ENCODE measurements at places on chromosomes 16 and 17.

GRCh38 chr17:38748149-38748891 lies at the start of gene PCGF2:
Gene PCGF2 (minus strand): TSS chr17:38748336. CDS start chr17:38740402, 7,934 bp downstream.
- no peak for DNase-seq

DNA sequence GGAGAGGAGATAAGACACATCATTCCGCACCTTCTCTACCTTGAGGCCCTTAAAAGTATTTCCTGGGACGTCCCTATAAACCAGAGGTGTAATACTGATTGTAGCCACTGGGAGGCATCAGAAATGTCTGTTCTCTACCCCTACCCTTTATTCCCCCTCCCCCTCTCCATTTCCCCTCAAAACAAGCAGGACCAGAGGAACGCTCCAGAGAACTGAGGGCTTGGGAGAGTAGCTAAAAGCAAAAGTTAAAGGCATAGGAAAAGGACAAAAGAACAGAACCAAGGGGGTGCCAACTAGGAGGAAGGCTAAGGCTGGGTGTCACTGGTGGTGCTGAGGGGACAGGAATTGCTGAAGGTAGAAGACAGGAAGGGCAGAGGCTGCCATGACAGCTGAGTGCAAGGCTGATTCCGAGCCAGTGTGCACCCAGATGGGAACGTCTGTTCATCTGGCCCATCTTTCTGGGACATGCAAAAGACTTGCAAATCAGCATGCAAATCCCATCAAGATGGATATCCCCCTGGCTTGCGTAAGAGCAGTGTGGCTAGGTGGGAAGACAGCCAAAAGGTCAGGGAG lies 6.7 kb downstream of the CAMTA2 start:
- peak; percentile 76 for DNase-seq

DNA sequence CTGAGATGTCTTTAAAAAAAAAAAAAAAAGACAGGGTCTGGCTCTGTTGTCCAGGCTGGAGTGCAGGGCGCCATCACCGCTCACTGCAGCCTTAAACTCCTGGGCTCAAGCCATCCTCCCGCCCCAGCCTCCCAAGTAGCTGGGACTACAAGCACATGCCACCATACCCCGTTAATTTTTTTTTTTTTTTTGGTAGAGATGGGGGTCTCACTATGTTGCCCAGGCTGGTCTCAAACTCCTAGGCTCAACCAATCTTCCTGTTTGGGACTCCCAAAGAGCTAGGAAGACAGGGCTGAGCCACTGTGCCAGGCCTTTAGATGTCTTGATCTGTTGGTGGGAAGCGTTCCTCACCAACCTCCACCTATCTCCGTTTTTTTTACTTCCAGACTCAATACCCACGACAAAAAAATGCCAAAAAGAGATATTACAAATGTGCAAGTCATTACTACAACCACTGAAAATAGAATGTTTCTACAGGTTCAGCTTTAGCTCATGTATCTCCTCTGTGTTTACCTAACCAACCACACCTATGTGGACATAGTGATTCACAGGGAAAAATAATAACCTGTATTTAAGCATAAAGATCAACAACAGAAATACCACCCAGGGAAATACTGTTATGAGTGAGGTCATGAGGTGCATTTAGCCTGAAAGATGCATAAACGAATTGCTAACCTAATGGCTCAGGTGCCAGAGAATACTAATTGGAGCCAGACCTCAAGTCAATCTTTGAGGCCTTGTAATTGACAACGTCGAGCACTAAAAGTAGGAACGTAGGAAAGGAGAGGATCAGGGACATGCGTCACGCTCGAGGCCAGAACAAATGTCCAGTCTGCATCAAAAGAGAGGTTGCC lies 22.6 kb downstream of the NACA2 start:
- no peak for DNase-seq

GRCh38 chr17:76153202-76153601 lies 12.2 kb upstream of the FOXJ1 start:
- no peak for DNase-seq

GRCh38 chr16:19872179-19872863 lies 12.3 kb downstream of the GPRC5B start:
- DNase-seq = no peak

GRCh38 chr17:61331886-61332285 lies 67.8 kb upstream of the TBX2 start:
- no peak for DNase-seq

GRCh38 chr16:4203748-4204147 lies 38.1 kb downstream of the SRL start:
- DNase-seq = no peak

DNA sequence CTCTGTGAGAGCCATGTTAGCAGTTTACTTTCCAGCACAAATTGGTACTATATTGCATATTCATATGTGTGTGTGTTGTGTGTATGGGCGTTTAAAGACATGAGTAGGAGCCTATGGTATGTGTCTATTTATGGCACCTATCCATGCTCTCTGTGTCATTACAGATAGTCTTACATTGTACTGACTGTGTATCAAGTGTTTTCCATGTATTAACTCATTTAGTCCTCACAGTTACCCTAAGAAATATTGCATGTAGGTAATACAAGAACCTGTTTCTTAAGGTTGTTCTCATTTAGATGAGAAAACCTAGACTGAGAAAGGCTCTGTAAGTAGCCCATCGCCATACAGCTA lies 1.6 kb downstream of the ALG1 start:
- no peak for DNase-seq

- no peak for DNase-seq
Measured at GRCh38 chr17:12599186-12599920, 66.3 kb upstream of the MYOCD start.

DNA sequence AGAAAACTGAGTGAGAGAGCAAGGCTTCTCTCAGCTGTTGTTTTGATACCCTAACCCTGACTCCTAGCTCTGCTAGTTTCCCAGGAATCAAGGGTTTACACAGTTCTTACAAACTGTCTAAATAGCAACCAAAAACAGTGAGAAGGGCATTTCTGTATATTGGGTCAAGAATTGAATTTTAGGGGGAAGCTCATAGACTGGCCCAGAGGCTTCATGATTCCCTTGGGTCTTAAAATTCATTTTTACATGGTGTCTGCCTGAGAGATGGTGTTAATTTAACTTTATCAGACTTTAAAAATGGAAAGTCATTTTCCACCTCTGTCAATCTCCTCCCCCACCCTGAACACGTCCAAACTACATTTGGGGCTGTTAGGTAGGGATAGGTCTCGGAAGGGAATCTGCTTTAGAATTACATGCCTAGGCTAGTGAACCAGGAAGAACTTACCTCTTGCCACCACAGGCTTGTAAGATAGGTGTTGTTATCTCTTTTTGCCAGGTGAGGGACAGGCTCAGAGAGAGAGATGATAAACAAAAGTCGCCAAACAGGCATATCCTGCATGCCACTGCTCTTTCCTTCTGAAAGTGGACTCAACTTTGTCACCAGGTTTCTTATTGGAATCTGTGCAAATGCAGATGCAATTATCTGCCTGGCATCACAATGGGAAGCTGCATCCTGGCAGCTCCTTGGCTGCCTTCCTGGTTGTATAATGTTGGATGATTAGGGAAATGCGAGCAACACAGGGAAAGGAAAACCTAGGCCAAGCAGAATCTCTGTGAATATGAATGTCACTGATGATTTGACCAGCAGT lies 3.1 kb downstream of the PHAF1 start:
- DNase-seq = no peak

All from CD4-positive, alpha-beta T cell treated with Interleukin-21 for 1 hour (primary cell).